ENCODE measurements at places on chromosomes 12 and 14.

GRCh38 chr12:10408842-10409241 is 715 bp downstream of the KLRC4 start:
- no peak for DNase-seq

DNA sequence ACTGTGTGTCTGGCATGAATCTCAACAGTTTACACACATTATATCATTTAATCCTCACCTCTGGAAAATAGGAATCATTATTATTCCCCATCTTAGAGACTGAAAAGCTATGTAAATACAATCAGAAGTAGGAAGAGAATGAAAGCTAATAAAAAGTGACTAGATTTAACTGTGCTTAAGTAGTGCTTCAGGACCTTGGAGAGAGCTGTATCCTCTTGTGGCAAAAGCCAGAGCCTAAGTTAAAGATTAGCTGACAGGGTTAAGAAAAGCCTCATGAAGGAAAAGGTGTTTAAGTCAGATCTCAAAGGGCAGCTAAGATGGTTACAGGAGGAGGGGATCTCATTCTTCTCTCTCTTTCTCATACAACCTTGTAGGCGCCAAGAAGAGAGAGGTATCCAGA is 65.3 kb upstream of the TMEM233 start:
- no peak for DNase-seq

GRCh38 chr14:49692811-49693734 is at the start of gene KLHDC1:
KLHDC1 (plus strand) TSS chr14:49693120; CDS start chr14:49693195, 75 bp downstream.
- peak; percentile 84 for DNase-seq

- no peak for DNase-seq
These were observed 9.1 kb upstream of the KCNA5 start for GRCh38 chr12:5034603-5035002.

DNA sequence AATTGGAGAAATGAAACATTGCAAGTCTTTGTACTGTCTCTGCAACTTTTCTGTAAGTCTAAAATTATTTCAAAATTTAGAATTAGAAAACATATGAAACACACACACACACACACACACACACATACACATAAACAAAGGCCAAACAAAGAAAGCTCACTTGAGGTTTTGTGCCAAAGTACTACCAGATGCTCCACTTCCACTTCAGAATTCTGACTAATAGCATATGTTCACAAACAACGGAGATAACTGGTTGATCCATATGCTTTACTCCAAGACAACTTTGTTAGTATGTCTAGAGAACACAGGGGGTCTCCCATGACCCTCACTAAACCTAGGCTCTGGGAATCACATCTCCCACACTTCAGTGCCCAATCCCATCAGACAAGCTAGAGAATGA is 133.8 kb upstream of the CLEC14A start:
- peak; percentile 16 for DNase-seq

DNA sequence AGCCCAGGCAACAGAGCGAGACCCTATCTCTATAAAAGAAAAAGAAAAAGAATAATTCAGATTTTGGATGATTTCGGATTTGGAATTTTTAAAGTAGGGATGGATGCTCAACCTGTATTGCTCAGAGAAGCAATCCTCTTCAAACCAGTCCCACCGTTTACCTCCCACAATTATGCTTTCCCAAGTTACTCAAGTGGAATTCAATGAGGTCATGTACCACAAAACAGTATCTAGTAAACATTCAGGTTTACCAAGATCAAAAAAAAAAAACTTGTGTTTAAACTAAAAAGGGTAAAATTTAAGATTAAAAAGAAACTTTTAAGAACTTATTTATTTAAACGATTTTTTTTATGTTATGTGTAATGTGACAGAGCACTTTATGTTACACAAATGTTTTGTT is 2.5 kb downstream of the KDM5A start:
- DNase-seq, result no peak

- no peak for DNase-seq
These were observed 115.7 kb downstream of the RASSF9 start for GRCh38 chr12:85720308-85721033.

- no peak for DNase-seq
These were observed 2.6 kb downstream of the GPR162 start for GRCh38 chr12:6824085-6824775.

DNA sequence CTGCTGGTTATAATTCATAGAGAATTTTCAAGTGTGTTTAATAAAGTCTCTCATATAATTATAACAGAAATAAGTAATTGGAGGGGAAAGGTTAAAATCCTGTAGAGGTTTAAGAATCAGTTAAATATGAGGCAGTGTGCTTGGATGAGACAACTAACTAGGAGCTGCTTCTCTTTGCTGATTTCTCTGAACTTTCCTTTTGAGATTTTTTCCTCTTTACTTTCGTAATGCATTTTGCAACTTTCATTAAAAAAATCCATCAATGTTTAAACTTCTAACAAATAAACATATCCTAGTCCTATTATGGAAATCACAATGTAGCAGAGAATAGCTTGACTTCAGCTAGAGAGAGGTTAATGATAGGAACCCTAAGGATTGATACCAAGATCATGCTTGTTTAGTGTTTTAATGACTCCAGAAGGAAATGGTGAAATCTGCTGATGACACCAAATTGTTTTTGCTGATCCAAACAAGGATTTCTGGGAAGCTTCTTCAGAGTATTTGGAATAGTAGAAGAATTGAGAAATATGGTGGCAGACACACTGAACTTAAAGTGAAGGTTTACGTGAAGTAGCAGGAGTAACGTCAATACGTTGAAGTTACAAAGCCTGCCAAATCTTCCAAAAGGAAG is 122.6 kb downstream of the RAD51B start:
- peak; percentile 69 for DNase-seq

- no peak for DNase-seq
These were observed 16.2 kb downstream of the ACIN1 start for GRCh38 chr14:23078692-23079116.
